AG04449 (cell line): ENCODE measurements at places on chromosomes 3 and 15.

GRCh38 chr3:165192610-165193192 lies 3.5 kb downstream of the SLITRK3 start:
- no peak for DNase-seq

DNA sequence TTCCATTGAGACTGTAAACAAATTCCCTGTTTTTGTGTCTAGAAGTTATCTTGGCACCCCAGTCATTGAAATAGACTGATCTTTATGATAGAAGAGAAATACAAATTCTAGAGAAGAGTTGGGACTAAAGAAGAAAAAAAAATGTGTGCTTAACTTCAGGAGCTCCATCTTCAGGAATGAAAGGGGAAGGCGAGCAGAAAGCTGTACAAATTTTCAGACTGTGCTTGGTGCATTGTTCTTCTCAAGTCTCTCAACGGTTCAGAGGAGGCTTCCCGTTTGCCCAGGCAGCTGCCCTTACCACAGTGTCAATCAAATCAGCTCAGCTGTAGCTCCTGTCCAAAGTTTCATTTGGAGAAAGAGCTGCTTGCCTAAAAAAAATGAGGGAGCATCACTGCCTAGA lies 41.7 kb downstream of the OXSM start:
- no peak for DNase-seq

- no peak for DNase-seq
Observed at GRCh38 chr3:118863731-118864322, 170.8 kb downstream of the IGSF11 start.

DNA sequence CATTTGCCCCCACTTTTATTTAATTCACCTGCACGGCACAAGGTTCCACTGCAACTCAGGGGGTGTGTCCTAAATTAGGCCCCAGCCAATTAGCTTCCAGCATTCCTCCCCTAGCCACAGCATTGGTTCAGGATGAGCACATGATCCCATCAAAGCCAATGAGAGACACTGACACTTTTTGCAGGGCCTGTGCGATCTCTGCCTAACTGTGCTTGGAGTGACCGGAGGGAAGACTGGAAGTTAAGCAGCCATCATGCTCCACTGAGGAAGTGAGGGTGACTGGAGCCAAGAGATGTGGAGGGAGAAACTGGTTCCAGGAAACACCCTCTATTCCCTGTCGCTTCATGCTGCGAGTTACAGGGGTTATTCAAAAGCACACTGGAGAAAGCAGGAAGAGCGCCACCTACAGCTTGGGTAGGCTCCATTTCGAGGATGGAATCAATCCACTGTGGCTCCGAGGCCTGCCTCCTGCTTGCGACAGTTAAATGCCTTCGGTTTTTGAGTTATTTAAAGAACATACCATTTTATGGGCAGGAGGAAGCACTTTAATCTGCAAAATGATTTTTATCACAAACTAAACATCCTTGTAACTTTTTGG lies 122.2 kb upstream of the WNT5A start:
- DNase-seq = no peak

DNA sequence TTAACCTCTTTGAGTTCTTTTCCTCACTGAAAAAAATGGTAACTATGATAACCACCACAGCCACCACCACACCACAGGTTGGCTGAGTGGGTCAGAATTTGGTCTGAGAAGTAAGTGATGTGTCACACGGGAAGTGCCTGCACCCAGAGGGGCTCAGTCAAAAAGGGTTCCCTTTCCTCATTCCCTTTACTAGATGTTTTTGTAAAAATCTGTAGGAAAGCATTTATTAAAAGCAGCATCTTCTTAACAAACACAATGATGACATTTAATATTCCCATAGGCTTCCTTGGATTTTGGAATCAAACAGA lies 23.2 kb downstream of the CFAP92 start:
- DNase-seq = no peak
